Cardiac atrium fibroblast (primary cell): ENCODE measurements at places on chromosomes 2 and 18. TPM values are rescaled to one million over a fixed set of nuclear protein-coding genes. Genes with fewer than 3 reads are reported as not detected.

EHBP1 gene
- total RNA-seq = 14.6 and 37.4 TPM in 2 replicates

YES1 gene
- 54.3 and 117 TPM in 2 replicates for total RNA-seq

PTPRM gene
- total RNA-seq = 51.1 and 66.9 TPM in 2 replicates

FOXI3 gene
- total RNA-seq = not detected in 2 replicates

COLEC12 gene
- total RNA-seq = 96.6 and 104 TPM in 2 replicates

STON1 gene
- total RNA-seq = 14.8 and 17.3 TPM in 2 replicates

PREB gene
- 65.2 and 72.1 TPM in 2 replicates for total RNA-seq

ADCYAP1 gene
- total RNA-seq = not detected in 2 replicates
